ENCODE measurements at places on chromosomes 12 and 14.

DNA sequence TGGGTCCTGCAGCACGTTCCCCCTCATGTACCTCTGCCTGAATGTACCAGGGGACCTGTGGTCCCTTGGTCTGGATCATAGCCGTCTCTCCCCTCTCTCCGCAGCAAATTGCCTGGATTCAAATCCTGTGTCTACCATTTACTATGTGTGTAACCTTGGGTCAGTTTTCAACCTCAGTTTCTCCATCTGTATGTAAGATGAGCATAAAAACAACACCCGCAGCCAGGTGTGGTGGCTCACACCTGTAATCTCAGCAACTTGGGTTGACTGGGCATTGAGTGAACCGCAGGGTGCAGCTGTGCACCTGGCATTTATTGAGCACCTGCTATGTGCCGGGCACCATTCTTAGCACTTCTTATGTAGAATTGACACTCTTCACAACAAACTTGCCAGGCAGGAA, 14.1 kb downstream of the CYP46A1 start:
- DNase-seq: no peak

DNA sequence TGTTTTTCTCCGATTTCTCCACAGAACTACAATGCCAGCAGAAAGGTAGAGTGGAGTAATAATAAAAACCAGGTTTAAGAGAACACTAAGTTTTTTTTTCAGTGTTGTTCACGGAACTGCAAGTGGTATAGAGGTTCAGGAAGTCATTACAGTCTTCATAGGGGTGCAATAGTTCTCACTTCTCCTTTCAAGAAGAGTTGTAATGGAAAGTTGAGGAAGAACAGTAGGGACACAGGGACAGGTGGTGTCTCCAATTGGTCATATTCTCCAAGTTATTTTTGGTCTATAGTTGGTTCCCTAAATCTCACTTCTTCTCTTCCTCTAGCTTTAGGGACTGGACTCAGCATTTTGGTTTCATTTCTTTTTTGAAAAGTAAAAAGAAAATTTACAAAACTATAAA, 894.0 kb downstream of the NRXN3 start:
- DNase-seq: no peak

GRCh38 chr14:80017795-80018194, 193.5 kb downstream of the DIO2 start:
- no peak for DNase-seq

- DNase-seq: no peak
These were observed 18.7 kb upstream of the POP5 start for GRCh38 chr12:120599672-120600552.

GRCh38 chr12:42140901-42141300, 3.8 kb downstream of the GXYLT1 start:
- DNase-seq: no peak

DNA sequence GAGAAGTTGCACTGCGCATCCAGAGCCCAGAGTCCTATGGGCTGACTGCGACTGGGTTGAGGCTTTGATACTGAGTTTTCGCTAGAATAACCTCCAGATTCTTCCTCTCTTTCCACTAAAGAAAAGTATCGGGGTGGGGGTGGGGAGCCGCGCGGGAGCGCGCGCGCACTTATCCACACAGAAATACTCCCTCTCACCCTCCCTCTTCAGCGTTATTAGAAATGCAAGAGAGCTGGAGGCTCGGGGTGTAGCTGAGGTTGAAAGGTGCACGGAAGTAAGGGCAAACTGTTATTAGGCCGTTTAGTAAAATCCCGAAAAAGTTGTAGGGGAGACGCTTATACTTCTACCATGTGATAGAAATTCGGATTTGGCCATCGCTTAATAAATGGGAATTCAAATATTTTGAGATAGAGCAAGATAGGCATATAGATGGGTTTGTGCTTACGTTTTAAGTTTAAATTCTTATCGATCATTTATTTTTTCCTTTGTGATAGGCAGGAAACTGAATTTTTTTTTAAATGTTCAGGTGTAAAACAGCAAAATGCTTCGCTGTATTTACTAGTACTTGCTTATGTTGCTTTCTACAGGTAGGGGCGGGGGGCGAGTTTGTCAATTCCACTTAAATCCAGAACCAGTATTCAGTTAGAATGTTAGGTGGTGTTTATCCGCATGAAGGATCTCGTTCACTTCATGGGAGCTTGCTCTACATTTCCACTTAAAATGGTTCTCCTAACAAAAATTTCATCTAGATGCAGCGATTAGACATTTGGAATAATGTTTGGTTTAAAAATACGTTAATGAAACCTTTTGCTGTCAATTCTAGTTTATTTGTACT, 1.1 kb downstream of the ARHGAP5 start:
- DNase-seq: no peak

- DNase-seq: no peak
These were observed 326.7 kb downstream of the ADGRD1 start for GRCh38 chr12:131280426-131280825.
